ENCODE measurements at places on chromosomes 7 and 10. TPM values are rescaled to one million over a fixed set of nuclear protein-coding genes. Genes with fewer than 3 reads are reported as not detected.
A peak's percentile ranks its signal among the peaks of the same experiment; 100 is the strongest.

DNA sequence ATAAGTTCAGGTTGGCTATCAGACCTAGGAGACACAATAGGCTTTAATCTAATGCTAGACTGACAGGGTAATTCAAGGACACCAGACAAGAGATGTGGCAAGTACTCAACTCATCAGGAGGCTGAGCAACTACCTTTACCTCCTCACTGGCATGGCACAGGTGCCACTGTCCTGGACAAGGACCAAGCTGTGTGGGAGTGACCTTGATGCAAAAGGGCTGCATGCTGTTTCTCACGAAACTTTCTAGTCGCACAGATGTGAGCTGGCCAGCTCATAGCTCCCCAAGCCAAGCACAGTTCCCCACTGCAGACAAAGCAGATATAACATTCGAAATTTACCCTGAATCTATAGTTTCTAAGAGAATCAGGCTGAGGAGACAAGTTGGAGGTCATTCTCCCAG, 207.6 kb upstream of the GHITM start:
- no peak for DNase-seq

- no peak for DNase-seq
Measured at GRCh38 chr7:128785738-128786137, 6.0 kb upstream of the CCDC136 start.

DNA sequence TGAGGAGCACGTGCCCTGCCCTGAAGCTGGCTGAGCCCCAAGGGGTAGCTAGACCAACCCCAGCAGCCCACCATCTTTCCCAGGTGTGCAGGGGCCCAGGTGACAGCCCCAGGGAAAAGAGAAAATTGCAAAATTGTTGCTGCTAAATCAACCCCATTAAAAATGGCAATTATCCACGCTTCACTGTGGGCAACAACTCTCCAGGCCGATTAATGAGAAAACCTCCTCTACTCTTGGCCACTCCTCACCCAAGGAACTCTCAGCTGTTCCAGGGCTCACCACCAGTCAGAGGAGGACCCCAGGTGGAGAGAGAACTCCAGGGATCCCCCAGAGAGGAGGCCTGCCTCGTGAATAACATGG, 516.1 kb upstream of the MGMT start:
- DNase-seq, result no peak

DNA sequence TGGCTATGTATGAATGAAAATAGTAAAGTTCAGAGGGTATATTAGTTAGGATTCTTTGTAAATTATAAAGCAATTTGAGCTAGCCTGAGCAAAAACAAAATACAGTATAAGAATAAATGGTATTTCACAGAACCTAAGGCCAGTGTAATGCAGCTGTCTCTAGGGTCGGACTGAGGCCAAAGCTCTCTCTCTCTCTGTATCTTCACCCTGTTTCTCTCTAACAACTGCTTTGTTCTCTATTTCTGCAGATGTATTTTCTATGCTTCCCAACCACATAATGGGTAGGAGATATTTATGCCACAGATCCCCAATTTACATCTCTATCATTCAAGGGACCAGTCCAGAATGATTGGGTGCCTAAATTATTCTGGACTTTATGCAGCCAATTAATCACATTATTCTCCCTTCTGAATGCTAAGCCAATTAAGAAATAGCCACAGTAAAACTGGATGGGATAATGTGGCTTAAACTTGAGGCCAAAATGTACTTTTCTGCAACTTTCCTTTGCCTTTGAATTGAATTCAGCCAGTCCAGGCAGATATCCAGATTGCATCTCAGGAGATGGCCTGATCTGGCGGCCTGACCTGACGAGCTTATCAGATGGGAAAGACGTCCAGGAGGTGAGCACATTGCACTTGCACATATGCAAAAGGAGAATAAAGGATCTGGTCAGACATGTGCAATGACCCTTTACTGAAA, 24.6 kb upstream of the IMMP2L start:
- no peak for DNase-seq

DNA sequence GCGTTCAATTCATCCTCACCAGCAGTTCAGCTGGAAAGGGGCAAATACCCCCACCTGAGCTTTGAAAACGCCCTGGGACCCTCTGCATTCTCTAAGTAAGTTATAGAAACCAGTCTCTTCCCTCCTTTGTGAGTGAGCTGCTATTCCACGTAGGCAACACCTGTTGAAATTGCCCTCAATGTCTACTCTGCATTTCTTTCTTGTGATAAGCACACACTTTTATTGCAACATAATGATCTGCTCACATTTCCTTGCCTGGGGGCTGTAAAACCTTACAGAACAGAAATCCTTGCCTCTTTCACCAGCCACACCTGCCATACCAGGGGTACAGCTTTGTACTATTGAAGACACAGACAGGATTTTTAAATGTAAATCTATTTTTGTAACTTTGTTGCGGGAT, 155.8 kb upstream of the LANCL2 start:
- no peak for DNase-seq

- no peak for DNase-seq
Measured at GRCh38 chr7:138665669-138666140, 35.5 kb downstream of the SVOPL start.

DNA sequence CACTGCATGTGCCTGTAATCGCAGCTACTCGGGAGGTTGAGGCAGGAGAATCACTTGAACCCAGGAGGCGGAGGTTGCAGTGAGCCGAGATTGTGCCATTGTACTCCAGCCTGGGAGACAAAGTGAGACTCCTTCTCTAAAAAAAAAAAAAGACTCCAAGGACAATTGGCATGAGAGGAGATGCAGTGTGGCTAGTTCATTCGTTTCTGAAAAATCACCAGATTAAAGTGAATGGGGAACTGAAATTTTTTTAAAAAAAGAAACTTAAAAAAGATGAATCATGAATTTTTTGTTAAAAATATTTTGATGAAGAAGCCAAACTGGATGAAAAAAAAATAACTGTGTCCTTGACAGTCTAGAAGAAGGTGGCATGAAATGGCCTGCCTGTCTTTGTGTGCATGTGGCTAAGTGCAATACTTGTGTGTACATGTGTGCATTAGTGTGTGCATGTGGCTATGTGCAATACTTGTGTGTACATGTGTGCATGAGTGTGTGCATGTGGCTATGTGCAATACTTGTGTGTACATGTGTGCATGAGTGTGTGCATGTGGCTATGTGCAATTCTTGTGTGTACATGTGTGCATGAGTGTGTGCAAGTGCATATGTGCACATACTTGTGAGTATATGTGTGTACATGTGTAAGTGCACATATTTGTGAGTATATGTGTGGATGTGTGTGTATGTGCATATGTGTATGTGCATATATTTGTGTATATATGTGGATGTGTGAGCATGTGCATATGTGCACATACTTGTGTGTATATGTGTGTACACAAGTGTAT, 391.7 kb upstream of the KLF6 start:
- no peak for DNase-seq

- peak; percentile 32 for DNase-seq
Measured at GRCh38 chr10:23343591-23344240, 881 bp downstream of the C10orf67 start.

DNA sequence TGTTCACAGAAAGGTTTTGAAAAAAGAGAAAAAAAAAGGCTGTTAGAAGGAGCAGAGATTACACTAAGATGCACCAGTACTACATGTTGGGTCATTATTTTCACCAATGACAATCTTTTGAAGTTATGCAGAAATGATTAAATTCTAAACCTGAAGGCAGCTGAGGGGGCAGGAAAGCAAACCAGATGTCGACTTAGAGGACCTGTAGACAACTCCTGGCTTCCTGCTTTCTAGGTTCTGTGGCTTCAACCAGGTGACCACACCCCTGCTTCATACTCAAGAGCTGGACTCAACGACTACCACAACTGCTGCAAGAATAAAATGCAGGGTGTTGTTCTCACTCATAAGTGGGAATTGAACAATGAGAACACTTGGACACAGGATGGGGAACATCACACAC, 30.0 kb downstream of the MYOF start:
- no peak for DNase-seq

DNA sequence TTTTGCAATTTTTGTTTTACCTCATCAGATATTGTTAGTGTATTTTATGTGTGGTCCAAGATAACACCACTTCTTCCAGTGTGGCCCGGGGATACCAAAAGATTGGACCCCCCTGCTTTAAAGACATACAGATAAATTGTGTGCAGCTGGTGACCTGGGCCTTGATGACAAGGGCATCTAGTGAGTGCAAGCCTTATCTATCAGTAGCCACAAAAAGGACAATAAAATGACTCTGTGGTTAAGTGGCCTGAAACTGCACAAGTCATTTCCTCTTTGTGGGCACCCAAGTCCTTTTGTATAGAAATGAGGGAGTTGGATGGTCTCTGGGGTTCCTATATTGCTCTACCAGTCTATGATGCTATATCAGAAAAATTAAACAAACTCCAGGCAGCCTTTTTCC, 98.1 kb downstream of the PARD3 start:
- DNase-seq, result no peak

- DNase-seq, result no peak
Measured at GRCh38 chr10:97919012-97919411, 69.4 kb downstream of the GOLGA7B start.

DNA sequence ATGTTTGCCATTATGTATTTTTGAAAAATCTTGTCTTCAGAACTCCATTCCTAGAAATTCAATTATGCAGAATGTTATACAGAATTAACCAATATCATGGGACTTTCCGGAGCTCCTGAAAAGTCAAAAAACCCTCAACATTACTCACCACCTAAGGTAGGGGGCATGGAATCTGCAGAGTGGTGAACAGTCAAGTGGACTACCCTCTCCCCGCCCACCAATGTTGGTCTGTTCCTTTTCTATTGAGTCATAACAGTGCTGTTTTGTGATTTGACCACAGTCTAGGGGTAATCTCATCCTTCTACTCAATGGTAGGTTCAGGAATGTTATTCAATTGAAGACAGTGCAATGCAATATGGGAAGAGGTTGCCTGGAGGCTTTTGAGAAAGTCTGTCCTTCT, 130.5 kb upstream of the HABP2 start:
- no peak for DNase-seq

DNA sequence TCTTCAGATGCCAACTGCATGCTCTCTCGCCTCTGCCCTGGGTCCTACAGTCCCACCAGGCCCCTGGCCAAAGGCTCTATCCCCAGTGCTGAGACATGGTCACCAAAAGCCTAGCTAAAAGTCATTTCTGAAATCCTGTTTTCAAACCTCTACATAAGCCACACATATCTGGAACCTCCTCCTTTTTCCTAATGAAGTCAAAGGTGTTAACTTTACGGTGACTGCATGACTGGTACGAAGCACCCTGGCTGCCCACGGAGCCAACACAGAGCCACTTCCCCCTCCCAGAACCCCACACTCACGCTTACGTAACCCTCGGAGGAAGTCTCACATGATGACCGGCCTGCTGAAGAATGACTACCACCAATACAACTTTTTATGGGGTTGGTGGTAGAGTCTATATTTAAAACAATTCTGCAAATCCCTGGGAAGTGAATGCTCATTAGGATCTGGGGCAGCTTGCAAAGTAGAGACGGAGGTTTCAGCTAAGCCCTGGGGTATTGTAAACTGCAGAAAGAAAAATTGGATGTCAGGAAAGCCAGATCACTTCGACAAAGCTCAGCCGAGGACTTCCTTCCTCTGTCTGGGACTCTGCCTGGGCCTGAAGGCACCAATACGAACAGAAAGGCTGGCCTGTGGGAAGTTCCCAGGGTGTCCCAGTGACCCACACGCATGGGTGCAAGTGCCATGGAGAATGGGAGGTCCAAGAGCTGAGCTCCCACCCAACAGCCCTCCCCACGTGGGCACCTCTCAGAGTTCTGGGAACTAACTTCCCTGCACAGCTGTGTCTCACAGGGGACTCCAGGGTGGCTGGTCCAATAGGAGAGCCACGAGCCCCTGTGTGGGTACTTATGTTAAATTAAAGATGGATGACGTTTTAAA, 50.7 kb downstream of the PDGFA start:
- no peak for DNase-seq

DNA sequence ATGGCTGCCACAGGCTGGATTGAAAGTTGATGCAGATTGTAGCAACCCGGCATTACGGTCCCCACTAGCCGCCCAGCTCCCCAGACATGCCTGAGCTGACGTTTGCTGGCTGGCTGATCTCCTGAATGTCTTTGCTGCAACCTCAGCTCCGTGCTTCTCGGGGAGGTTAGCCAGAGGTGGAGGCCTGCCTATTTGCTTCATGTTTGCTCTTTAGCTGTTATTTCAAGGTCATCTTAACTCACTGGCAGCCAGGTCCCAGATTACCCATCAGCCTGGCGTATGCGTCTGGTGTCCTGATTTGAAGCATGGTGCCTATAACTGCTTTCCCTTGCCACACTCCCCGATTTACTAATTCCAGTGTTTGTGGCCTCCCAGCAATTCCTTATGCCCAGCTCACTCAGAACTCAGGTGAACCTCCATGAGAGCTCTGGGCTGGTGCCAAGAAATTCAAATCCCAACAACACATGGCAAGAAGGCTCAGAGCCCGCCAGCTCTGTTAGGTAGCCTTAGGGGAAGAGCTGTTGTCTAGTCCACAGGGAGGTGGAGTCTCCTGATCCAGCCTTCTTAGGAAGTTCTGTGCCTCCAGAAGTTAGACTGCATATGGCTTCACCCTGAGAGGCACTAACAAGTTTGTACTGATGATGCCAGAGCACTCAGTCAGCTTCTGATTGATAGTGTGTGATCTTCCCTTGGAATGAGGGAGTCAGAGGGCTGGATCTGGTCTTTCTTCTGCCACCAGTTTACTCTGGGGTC, 69.7 kb upstream of the EXOC4 start:
- no peak for DNase-seq

DNA sequence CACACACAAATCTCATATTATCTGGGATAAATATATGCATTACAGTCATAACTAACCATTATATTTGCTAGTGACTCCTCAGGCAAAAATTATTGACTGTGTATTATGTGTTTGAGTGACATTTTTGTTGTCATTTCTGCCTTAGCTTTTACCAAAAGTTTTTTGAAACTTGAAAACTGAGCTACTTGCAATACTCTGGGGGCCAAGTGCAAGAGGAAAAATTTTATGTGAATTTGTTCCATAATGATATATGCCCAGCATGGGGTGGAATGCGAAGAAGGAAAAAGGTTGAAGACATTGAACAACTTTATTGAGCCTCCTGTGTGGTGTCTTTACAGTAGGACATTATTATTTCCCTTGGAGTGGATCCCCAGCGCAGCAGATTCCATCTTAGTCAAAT, 176.8 kb upstream of the FERD3L start:
- DNase-seq, result no peak

DNA sequence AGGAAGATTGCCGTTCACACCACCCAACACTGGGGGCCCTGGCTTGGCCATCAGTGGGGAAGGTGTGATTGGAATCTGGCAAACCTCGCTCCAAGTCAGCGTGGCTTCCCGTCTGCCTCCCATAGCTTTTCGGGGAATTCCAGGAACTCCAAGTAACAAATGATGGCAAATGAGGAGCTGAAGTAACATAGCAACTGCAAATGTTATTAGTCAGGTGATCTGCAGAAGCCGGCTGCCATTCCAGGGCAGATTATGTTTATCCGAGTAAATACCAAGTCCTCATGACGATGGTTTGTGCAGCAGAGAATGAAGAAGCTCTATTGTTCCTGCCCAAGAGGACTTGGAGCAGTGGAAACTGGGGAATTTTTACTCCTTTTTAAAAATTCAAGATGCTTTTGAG, 270.5 kb upstream of the PODXL start:
- DNase-seq, result no peak

LRRD1 gene
- not detected for total RNA-seq

NPFFR1 gene
- not detected for total RNA-seq

CD36 gene
- total RNA-seq, result not detected

SUN3 gene
- total RNA-seq, result not detected

FRMPD2 gene
- not detected for total RNA-seq
